ENCODE measurements at places on chromosomes 3 and 15.

GRCh38 chr15:78351539-78351938 lies 11.4 kb downstream of the CRABP1 start:
- DNase-seq: no peak

GRCh38 chr3:174325834-174326700 lies 533.1 kb upstream of the NAALADL2 start:
- peak; percentile 20 for DNase-seq

DNA sequence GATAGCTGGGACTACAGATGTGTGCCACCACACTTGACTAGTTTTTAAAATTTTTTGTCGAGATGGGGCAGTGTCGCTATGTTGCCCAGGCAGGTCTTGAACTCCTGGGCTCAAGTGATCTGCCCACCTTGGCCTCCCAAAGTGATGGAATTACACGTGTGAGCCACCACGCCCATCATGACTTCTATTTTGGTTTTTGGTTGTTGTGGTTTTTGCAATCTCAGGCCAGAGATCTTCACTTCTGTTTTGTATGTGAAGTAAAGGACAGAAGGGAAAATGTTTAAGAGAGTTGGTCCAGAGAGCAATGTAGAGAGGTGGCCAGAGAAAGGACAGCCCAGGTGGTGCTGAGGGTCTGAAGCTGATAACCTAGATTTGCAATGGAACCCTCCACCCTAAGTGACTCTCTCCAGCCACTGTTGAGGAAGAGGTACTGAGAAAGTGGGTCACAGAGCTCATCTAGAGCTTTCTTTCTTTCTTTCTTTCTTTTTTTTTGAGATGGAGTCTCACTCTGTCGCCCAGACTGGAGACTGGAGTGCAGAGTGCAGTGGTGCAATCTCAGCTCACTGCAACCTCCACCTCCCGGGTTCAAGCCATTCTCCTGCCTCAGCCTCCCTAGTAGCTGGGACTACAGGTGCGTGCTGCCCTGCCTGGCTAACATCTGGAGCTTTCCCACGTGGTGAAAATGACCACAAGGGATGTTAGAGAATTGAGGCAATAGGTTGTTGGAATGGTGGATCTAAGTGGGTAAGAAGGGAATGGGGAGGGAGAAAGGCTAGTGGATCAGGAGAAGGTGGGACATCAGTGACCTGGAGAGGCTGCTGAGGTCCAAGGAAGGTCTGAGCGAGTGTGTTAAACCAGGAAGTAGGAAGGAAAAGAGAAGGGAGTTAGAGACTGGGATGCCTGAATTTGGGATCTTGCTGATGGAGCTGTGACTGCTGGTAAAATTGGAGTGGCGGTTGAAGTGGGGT lies 22.4 kb upstream of the SEMA4B start:
- DNase-seq: no peak

GRCh38 chr15:44726568-44727484 lies 9.5 kb upstream of the TRIM69 start:
- peak; percentile 63 for DNase-seq

DNA sequence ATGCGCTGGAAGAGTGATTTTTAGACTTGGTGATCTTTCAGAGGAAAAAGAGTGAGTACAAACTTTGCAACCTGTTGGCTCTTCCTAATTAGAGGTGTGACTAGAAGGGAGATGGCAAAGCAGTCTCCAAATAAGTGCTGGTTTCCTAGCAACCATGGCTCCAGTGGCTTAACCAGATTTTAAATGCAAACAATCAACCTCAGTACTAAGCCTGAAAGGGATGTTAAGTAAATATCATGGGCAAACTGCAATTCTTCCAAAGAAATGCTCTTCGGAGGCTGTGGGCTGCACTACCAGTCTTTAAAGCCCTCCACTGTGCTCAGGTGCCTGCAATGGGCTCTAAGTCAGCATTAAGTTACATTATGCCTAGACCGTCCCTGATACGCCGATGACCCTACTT lies 678.1 kb upstream of the CCDC54 start:
- no peak for DNase-seq

DNA sequence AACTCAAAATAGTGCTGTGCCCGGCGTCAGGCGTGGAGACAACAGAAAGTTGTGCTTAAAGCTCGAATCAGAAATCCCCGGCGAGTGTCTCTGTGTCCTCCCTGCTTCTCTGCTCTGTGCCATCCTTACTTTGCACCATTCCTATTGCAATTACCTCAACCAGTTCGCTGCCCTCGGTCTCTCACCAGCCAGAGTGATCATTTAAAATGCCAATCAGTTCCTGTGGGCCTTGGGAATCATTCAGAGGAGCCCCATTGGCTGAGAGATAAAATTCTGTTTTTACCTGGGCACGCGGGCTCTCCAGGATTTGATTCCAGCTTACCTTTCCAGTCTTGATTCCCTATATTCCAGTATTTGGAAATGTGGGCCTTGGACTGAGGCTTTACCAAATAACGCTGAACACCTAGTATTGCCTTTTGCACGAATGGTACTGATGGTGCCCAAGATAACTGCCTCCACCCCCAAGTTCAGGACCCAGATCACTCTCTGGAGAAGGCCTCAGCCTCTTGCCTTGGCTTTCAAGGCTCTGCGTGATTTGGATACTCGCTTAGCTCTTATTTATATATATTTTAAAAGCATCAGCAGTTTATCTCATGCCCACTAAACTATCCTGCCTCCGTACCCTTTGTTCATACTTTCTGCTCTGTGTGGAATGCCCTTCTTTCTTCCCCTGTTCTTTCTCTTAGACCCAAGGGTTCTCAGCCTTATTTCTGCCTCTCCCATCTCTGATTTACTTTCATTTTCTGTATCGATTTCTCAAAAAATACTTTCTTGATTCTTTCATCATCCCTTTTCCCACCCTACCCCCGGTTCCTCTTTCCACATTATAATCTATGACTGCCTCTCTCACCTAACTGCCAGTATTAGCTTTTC lies 863 bp downstream of the PSMA4 start:
- DNase-seq: peak; percentile 29

- no peak for DNase-seq
Measured at GRCh38 chr3:17420668-17421067, 321.8 kb downstream of the TBC1D5 start.

DNA sequence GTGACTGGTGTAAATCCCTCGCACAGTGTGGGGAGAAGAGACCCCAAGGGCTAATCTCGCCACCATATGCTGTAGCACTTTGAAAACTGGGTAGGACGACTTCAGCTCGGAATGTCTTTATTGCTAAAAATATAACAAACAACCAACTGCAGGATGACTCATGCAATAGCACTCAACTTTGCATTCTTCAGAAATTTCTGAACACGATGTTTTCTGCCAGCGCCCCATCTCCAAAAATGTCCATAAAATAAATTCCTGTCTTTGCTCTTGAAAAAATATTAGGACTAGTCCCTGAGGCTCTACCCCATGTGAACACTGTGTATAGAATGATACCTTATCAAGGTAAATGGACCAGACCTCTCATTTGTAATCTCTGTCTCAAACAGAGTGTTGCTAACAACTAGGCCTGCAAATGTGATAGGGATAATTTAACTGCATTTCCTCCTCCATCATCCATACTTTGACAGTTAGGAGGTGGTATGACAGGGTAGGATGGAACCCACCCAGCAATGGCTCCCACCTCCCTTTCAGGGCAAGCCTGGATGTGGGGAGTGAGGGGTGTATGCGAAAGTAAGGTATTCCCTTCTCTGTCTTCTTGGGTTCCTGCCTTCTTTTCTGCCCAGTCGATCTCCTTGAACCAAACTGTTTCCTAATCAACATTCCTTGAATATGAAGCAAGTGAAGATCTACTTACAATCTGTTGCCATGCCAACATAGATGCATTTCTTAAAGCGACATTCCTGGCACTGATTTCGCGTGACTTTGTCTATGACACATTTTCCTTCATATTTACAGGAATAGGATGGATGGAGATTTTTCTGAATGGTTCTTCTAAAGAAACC lies 201.1 kb downstream of the NR1D2 start:
- DNase-seq: peak; percentile 71

DNA sequence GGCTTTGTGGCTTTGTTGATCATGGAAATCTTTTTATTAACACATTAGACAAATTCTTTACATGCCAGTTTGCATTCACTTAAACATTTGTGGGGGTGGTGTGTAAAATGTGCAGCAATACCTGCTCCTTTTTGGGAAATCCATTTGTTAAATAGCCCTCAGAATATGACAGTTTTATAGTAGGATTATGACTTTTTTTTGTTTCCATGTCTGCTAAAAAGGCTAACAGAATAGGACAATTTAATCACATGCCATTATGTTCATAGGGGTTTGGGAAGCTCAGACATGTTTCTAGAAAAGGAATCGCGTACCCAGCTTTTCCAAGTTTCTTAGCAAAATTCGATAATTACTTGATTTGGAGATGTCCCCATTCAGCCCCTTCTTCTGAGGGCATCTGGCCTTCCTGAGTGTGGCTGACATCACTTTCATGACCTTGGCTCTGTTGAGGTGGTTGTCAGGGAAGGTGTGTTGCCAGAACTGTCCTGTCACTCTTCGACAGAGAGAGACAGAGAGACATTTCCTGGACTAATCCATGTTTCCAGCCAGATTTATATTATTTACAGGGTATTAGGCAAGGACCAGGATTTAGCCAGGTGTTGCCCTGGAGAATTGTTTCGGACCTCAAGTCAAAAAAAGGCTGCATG lies 126.4 kb downstream of the PTPRG start:
- no peak for DNase-seq

- DNase-seq: peak; percentile 7
Measured at GRCh38 chr3:19147905-19148767, at the start of gene KCNH8. KCNH8 (plus strand) TSS chr3:19148510; CDS start chr3:19148720, 210 bp downstream.

DNA sequence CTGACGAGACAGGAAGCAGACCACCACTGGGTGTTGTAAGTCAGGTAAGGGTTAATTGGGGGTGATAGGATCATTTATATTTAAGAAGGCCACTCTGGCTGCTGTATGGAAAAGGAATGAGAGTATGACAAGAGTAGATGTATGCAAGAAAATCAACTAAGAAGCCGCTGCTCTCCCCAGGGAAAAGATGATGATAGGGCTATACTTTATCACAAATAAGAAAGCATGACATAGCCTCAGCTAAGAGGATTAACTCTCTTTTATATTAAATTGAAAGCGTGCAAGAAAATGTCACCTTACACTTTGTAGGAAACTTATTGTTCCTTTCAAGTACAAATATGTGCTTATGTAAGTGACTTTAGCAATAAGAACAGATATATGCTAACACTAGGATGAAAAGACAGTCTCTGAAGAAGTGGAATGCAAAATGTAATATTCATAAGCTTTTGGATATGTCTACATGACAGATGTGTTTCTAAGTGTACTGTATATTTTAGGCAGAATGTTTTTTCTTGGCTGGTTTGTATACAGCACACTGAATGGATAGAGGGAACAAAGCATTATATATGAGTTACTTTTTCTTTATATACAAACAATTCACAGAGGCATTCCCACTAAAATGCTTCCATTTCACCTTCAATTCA lies 8.7 kb upstream of the NDUFB4 start:
- DNase-seq: no peak

DNA sequence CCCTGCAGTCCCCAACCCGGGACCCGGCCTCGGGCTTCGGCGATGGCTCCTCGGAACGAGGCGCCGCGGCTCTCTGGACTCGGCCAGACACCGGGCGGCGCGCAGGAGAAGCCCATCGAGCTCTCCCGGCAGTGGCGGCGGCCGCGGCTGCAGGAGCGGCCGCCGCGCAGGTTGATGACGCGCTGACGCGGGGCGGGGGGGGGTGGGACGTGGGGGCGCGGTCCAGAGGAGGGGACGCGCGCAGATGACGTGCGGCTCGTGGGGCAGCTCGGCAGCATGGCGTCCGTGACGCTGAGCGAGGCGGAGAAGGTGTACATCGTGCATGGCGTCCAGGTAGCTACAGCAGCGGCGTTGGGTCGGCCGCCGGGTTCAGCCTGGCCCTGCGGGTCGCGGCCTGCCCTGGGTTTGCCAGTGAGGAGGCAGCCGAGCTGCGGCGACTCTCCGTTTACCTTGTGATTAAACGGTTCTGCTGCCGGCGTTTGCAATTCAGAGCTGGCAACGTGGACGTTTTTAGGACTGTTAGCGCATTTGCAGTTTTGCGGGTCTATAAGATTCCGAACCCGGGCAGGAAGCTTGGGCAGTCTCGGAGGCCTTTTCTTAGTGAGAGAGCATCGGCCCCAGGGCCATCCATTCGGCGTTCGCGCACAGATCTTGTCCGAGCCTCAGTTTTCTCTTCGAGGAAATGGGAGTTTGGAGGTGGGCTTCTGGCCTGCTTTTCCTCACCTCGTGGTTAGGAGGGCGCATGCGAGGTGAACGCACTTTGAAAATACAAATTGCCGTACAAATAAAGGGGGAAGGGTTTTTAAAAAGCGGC lies at the start of the genes EXOSC7 and ZDHHC3:
Gene EXOSC7, plus strand, starts transcription at position 243 of the 814 bp plus-strand sequence. Its CDS starts 34 bp downstream, at position 277.
Gene ZDHHC3, minus strand, starts transcription at position 173 of the 814 bp plus-strand sequence. CDS start 16,738 bp downstream, outside the sequence.
- DNase-seq: peak; percentile 98

DNA sequence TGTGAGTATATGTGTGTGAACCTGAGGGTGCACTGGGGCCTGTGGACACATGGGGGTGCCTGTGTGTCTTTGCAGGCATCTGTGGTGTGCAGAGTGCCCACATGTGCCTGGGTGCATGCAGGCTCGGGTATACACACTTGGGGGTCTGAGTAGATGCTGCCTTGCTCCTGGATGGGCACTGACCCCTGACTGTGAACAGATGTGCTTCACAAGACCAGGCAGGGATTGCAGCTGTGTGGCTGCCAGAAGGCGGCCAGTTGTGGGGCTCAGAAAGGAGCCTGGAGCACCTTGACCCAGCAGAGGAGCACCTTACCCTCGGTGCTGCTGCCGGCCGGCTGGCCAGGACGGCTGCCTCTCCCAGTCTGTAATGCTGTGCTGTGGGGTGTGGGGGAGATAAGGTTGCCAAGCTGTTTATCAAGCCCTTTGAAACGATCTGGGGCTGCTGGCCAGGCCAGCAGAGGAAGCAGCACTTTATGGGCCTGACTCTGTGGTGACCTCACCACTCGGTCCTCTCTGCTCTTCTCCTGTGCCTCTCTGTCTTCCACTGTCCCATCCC lies 55.5 kb upstream of the MRPS22 start:
- no peak for DNase-seq

- DNase-seq: peak; percentile 95
Measured at GRCh38 chr3:50321336-50322114, 1.0 kb downstream of the HYAL2 start.

DNA sequence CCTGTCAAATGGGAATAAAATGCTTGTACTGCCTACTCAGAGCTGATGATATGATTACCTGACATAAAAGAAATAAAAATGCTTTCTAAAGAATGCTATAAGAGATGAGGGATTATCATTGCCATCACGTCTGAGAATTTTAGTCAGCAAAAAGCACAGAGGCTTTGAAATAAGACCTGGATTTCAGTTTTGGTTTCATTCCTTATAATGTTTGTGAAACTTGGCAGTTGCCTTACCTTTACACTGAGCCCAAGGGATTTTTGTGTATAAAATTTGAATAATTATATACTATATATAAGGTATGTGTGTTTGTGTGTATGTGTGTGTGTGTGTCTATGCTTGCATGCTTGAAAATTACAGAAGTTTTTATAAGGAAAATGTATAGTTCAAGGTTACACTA lies 634.8 kb upstream of the BCHE start:
- no peak for DNase-seq

GRCh38 chr15:101020945-101021344 lies 101.8 kb downstream of the LRRK1 start:
- DNase-seq: no peak

- DNase-seq: no peak
Measured at GRCh38 chr3:128714887-128715491, 11.0 kb upstream of the RAB7A start.
